SIG-M5 (cell line): ENCODE measurements at places on chromosomes 7 and 10.

DNA sequence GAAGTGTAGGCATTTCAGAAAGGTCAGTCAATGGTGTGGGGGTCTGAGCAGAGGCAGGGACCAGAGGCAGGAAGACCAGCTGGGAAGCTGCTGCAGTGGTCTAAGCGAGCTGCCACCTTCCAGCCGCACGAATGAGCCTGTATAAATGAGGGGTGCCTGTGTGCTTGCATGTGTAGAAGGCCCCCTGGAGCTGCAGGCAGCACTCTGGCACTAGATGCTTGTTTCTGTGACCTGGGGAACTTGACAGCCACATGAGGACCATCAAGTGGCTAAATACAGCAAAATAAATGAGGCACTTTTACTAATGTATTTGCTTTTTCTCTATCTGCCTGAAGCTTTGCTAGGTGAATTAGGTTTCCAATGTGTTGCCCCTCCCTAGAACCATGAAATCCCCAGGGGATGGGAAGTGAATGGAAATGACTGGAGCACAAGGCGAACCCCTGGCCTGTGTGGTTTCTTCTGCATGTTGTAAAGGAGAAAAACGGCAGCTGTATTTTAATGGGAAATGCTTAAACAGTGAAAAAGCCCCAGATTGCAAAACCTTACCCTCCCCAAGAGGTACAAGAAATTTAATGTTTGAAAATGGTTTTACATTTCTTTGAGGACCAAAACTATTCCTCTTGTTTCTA lies 57.7 kb downstream of the PYROXD2 start:
- no peak for DNase-seq

DNA sequence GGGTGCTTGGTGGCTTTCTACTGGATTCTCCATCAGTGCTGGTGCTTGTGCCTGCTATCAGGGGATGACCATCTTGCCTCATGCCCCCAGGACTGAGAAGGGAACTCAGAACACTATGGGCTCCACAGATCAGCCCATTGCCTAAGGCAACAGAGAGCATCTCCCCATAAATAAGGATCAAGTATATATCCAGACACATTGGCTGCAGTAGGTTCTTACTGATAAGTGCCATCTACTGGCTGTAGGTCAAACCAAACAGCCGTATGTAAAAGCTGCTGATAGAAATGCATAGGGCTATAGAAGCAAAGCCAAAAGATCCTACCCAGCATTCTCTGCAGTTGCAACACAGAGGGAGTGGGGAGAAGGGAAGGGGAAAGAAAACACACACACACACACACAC lies 153.7 kb downstream of the CDK14 start:
- DNase-seq, result no peak

DNA sequence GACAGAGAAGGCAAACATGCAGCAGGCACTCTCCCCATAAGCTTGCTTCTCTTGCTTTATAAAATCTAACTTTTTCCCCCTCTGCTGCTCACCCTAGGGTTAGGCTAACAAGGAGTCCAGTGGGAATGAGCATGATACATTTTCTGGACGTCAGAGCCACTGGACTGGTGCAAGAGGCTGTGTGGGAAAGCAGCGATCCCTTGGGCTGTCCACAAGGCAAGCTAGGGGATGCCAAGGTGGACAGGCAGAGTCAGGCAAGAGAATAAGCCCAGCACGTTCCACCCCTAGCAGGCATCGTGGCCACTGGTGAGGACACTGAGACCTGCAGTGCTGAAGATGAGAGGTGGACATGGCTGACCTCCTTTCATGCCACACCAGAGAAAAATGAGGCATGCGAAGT lies 290.9 kb upstream of the ZMIZ1 start:
- no peak for DNase-seq

DNA sequence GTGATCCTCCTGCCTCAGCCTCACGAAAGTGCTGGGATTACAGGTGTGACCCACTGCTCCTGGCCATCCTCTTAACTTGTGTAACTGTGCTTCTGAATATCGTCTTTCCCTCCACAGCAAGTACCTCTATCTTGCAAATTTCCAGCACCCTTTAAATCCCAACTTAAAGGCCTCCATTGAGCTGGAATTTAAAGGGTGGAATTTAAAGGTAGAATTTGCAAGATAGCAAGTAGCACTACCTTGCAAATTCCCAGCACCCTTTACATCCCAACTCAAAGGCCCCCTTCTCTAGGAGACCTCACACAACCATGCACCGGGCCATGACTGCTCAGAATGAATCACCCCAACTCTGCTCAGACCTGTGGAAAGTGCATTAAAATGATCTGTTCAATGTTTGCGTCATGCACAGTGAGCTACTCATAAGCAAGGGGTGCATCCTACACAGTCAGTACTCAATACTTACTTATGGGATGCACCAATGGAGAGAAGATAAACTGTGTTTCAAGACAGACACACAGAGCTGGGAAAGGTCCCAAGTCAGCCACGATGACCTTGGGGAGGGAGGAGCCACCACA lies 17.8 kb upstream of the SDK1 start:
- no peak for DNase-seq

DNA sequence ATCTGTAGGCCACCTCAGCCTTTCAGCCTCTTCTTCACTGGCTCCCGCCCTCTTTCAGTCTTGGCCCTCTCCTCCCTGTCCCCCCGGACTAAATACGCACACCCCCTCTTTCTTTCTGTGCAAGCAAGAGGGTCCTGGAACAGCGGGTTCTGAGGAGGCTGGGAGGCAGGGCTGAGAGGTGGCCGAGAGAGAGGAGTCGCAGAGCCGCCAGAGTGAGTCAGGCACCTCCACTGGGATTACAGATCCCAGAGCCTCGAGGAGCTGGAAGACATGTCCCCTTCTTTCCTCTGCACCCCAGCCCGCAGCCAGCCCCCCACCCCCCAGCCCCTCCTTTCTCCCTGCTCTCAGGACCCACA lies 182 bp downstream of the CCDC136 start:
- no peak for DNase-seq

DNA sequence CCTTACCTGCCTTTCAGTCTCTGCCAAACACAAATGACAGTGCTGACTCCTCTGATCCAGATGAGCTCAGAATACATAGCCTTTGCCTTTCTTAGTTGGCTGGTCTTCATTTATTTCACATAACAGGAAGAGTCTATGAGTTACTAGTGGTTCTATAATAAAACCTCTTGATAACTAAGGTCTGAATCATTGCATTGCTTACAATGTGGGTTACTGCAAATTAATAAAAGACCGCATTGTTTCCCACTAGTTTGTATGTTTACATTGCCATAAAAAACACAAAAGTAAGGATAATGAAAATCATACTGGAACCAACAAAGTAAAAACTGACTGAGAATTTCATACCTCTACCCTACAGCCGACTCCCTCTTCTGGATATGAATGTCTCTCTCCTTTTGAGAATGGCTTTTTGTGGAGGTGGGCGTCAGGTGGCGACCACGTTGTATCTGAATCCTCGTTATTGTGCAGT lies 62.0 kb upstream of the AKR1E2 start:
- no peak for DNase-seq

- DNase-seq, result no peak
These were observed 143.7 kb downstream of the TAX1BP1 start for GRCh38 chr7:27883696-27884095.

GRCh38 chr10:15321431-15322341 lies 49.4 kb downstream of the FAM171A1 start:
- DNase-seq, result no peak

DNA sequence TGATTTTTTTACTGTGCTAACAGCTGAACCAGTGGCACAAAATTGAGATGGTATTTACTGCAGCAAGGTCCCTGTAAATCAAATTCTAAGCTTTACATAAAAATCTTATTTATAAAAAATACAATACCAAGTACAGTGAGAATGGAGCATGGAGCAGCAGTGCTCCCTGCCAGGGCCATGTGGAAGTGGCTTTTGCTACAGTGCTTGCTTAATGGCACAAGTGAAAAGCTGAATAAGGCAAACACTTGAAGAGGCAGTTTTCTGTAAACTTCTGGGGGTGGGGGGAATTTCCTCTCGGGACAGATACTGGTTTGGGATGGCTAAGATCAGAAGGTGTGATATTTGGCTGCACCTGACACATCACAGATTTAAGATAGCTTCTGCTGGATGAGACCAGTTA lies 27.5 kb downstream of the AP3M1 start:
- DNase-seq, result no peak

DNA sequence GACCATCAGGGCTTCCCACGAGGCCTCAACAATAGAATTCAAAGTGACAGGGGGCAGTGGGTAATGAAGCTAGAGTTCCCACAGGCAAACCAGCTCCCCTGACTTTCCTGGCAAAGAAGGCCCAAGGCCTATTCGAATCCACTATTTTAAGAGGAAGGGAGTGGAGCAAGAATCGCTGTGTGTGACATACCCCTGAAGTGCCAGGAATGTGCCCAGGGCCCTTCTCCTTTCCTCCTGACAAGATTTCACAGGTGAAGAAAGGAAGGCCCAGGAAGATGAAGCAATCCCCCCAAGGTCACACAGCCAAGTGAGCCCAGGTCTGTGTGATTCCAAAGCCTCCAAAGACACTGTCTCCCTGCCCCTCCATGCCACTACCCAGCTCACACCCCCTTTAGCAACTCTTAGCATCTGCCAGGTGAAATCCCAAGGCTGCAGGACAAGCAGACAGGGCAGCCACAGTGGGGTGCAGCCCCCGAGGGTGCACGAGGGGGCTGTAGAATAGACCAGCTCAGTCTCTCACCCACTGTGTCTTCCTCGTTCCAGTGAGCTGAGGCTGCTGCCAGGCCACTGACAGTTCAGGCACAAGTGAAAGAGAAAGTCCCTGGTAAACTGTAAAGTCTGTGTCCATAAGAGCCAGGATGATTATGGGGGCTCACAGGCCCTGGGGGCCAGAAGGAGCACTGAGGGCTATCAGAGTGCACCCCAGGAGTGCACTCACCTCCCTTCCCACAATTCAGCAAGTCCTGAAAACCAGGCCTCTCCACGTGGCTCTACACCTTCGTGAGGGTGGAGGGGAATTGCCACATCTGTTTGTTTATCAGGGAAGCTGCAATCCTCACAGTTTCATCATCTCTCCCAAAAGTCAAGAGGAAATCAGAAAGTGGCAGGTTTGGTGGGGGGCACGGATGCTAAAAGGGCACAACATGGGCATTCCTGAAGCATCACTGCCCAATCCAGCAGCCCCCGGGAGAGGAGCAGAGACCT lies 70.8 kb upstream of the ZMIZ1 start:
- DNase-seq, result no peak

- DNase-seq, result no peak
These were observed 142.0 kb upstream of the AGK start for GRCh38 chr7:141409219-141409618.

- DNase-seq, result no peak
These were observed 279.4 kb upstream of the LYZL1 start for GRCh38 chr10:29009464-29009863.

GRCh38 chr10:61757525-61758397 lies 95.0 kb downstream of the CABCOCO1 start:
- no peak for DNase-seq

DNA sequence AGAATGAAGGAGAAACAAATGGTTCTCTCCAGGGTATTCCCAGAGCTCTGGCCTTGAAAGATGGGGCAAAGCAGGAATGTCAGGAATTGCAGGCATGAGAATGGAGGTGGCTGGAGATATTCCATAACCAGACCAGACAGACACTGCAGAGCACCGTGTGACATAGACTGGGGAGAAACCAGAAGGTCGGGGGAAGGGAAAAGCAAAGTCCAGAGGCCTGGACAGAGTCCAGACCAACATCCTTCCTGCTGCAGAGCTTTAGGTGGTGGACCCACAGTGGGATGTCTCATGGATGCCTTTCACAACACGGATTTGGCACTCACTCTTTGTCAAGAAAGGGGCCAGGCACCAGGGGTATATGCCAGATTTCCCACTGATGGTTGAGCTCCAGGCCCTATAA lies 177.2 kb upstream of the INHBA start:
- DNase-seq, result no peak

- no peak for DNase-seq
These were observed 41.1 kb upstream of the NUPR2 start for GRCh38 chr7:56157238-56157790.

DNA sequence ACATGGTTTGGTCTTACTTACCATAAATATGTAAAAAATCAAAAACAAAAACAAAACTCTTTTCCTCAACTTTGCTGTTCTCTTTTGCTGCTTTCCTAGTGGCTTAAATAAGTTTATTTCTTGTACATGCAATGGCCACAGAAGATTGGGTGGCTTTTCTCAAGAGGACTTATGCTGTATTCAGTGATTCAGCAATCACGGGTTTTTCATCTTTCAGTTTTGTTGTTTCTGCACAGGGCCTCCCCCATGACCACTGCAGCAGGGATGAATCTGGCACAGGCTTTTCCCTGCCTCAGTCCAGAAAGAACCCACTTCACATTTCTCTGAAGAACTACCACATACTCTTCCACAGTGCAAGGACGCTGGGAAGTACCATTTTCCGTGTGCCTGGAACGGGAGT lies 355.0 kb downstream of the RNLS start:
- no peak for DNase-seq

GRCh38 chr7:81873559-81873958 lies 103.7 kb upstream of the HGF start:
- DNase-seq, result no peak

- DNase-seq, result no peak
These were observed at the start of gene COBL for GRCh38 chr7:51316666-51317581. Gene COBL, minus strand, starts transcription at chr7:51316809. Its CDS starts 176 bp downstream, at chr7:51316633.
